ENCODE measurements at places on chromosomes 13 and 19.
A peak's percentile ranks its signal among the peaks of the same experiment; 100 is the strongest.

DNA sequence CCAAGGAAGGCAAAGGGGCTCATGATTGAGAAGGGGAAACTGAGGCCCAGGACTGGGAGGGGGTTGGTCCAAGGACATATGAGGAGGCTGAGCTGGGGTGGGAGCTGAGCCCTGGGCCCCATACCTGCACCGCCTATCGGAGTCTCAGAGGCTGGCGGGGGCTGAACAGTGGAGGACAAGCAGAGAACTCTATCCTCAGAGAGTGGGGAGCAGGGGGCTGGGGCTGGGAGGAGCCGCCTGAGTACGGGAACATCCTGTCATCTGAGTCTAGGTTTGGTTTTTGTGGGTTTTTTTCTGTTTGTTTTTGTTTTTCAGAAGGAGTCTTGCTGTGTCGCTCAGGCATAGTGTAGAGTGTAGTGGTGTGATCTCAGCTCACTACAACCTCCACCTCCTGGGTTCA lies 6.2 kb downstream of the ARRDC2 start:
- no peak for DNase-seq

GRCh38 chr19:50320051-50320450 lies 9.1 kb downstream of the KCNC3 start:
- no peak for DNase-seq

DNA sequence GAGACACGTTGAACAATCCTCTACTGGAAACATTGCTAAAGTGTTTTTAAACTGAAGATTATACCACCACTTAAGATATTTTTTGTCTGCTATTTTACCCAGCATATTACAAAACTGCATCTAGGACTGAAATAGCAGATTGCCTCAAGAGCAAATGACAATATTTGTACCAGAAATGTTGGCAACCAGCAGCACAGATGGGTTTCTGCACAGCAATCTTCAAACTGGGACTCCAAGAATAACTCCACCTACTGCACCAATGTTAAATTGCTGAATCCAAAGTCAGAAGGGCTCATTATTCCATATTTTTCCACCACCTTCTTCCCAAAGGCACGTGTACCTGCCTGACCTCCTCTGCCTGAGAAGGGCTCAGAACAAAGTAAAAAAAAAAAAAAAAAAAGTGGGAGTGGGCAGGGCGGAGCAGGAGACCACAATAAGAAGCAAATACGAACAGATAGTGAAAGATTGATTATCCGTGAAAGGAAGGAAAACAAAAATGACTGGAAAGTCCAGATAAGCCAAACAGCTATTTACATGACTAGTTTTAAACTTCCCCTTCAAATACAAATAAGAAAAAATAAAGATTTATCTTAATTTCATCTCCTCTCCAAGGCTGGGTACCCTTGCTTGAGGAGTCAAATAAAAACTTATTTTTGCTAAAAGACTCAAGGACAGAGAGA lies 79.4 kb downstream of the FOXO1 start:
- DNase-seq = no peak

DNA sequence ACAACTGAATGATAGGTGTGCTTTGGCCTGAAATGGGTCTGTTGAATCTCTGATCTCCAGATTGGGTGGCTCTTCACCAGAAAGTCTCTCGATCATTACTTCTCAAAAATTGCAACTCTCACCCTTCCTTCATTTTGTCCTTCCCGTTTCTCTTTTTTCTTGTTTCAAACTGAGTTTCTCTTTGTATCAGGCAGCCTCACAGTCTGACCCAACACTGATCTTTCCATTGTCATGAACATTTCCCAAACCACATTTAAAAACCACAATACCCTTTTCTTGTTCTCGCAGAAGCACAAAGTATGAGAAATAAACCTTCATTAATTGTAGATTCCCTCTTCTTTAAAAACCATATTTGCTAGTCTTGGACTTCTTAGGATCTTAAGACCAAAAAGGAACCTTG lies 33.6 kb upstream of the HMGB1 start:
- no peak for DNase-seq

GRCh38 chr13:95192998-95193397 lies 108.3 kb downstream of the ABCC4 start:
- DNase-seq = no peak

- DNase-seq = no peak
Observed at GRCh38 chr13:49954674-49955455, 18.7 kb upstream of the SPRYD7 start.

- no peak for DNase-seq
Observed at GRCh38 chr13:24642219-24642618, 38.0 kb upstream of the ATP12A start.

GRCh38 chr19:17455308-17456123 lies 5.2 kb downstream of the NXNL1 start:
- no peak for DNase-seq

DNA sequence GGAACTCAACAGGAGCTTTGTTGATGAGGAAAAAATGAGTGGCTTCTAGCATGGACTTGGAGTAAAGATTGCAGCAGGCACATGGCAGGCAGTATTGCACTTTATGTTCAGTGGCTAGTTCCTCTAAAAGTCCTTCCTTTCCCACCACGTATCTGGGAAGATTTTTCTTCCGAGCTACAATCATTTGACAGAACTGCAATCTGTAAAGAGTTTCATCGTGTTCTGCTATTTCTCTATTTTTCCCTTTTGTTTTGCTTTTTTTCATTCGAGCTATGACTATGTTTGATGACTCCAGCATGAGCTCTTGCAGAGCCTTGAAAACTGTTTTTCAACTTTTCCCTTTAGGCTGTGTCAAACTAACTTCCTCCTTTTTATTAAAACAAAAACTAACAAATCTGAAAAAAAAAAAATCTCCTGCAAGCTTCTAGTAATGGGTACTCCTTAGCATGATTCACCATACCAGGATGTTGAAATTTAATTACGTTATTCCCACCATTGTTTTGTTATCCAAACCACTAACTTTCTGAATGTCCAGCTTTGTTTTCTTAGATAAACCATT lies 12.3 kb downstream of the CLDN10 start:
- DNase-seq = no peak

- no peak for DNase-seq
Observed at GRCh38 chr13:99873141-99873540, 98.4 kb downstream of the ZIC5 start.

DNA sequence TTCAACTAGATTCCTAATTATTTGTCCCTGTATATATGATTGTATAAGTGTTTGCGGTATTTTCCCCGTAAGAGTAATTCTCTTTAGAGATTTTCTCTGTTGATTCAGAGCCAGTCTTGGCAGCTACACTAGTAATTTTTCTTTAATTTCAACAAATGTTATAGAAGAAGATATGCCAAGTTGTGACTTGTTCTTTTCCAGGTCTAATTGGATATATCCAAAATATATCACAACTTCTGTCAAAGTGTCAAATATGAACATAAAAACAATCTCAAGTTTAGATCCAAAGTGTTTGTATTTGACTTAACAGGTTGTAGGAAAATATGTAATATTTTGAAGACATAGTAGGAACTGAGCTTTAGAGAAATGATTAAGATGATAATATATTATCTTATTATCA lies 733.9 kb upstream of the SLITRK5 start:
- DNase-seq = no peak

GRCh38 chr13:21620861-21621260 lies 16.9 kb upstream of the MICU2 start:
- DNase-seq = no peak

GRCh38 chr13:29239653-29240525 lies 355.6 kb downstream of the SLC7A1 start:
- DNase-seq = no peak

- peak; percentile 45 for DNase-seq
Observed at GRCh38 chr19:13963603-13964105, 11.3 kb downstream of the DCAF15 start.

DNA sequence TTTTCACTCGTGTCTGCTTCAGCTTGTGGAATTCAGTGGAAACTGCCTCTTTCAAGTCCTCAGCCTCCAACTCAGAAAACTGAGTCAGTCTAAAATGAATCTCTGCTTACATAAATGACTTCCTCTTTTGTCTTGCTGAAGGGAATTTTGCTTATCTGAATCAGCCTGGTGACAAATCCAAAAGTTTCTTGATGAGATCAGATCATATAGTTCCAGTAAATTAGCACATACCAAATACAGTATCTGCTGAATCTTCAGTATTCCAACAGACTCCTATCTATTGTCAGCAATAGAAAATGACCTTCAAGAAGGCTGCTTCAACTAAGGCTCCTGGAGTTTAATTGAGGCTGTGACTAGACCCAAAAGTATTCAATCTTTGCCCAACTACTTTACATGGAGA lies 290.0 kb downstream of the MZT1 start:
- DNase-seq = no peak

DNA sequence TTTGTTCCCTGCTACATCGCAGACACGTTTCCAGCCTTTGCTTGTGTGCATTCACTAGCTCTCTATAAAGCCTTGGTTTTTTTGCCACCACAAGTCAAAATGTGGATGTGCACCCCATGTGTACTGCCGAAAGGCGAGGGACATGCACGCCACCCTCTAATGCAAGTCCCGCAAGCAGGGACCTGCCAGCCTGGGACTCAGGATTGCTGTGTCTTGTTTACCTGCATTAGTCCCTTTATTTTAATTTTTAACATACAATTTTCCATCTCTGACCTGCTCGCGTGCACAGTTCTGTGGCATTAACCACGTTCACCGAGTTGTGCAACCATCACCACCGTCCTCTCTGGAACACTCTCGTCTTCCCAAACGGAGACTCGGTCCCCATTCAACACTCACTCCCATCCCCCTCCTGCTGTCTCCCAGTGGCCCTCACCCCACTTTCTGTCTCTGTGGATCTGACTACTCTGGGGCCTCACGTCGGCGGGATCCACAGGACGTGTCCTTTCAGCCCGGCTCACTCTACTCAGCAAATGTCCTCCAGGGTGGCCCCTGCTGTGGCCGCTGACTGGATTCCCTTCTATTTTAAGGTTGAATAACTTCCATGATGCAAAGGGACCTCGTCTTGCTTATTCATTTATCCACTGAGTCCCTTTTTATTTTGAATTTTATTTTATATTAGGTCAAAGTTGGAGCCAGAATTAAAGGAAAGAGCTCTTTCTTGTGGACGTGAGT lies 58.4 kb downstream of the RASA3 start:
- no peak for DNase-seq

- DNase-seq = no peak
Observed at GRCh38 chr19:56670961-56671612, 470 bp downstream of the ZNF835 start.

DNA sequence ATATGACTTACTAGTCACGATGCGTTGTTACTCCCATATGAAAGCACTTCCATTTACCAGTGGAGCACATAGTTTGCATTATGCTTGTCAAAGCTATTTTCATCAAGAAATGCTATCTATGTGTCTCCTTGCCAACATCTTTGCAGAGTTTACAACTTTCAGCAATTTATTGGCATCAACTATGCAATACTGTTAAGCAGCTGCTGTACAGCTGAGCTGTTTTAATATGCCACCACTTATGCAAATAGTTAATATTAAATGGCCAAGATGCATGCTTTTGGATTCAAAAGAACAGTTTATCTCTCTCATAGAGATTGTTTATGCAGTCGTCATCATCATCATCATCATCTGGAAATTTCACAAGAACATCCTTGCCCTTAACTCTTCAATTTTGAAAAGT lies 67.9 kb upstream of the KLF5 start:
- DNase-seq = no peak

- DNase-seq = no peak
Observed at GRCh38 chr13:59901191-59901590, 262.5 kb downstream of the DIAPH3 start.

- DNase-seq = no peak
Observed at GRCh38 chr13:102089177-102089576, 312.7 kb downstream of the FGF14 start.

GRCh38 chr19:35031072-35031881 lies 1.0 kb downstream of the SCN1B start:
- DNase-seq = peak; percentile 61

DNA sequence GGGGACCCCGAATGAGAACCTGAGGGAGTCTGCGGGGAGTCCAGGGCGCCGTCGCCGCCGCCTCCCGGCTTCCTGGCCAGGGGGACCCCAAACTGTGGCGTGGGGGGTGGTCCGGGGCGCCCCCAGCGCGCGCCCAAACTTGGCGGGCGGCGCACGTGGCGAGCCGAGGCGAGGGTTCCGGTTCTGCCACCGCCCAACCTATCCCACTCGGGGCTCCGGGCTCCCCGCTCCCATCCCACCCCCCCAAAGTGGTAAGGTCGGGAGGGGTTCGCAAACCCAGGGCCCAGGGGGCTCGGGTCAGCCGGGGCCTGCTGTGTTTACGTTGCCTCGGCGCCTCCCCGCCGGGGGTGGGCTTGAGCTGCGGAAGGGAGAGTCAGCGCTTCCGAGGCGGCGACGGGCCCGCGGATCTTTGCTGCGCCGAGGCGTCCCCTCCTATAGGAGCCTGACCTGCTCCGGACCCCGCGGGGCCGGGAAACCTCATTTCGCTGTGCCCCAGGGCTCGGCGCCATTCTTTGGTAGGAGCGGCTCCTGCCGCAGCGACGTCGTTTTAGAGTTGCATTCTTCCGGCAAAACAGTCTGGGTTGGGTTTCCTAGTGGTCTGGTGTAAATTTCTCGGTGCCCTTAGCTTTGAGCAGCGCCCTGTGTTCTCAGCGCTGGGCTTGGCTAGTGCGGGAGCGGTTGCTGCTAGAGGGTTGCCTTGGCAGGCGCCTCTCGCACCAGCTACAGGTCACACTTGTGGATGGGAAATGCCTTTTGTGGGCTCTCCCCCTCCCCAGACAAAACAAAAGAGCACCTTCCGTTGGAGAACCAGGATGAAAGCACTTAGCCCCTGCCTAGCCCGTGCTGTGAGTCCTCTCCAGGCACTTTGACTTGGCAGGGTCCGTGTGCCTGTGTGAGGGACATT lies 1.2 kb downstream of the DAZAP1 start:
- peak; percentile 71 for DNase-seq

DNA sequence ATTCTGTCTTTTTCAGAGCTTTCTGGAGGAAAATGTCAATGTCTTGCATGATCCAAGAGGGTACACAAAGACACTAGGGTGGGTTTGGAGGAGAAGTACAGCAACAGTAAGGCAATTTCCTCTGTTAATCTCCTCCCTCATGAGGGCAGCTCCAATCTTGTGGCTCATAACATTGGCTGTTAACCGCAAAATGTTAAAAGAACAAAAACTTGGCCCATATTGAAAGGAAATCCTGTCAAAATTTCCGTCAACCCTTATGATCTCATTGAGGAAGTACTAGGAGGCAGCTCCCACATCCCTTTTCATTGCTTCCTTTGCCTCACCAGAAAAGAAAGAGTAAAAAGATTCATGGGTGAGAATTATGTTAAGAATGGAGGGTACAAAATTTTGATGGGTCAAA lies 11.6 kb downstream of the OXGR1 start:
- DNase-seq = no peak

DNA sequence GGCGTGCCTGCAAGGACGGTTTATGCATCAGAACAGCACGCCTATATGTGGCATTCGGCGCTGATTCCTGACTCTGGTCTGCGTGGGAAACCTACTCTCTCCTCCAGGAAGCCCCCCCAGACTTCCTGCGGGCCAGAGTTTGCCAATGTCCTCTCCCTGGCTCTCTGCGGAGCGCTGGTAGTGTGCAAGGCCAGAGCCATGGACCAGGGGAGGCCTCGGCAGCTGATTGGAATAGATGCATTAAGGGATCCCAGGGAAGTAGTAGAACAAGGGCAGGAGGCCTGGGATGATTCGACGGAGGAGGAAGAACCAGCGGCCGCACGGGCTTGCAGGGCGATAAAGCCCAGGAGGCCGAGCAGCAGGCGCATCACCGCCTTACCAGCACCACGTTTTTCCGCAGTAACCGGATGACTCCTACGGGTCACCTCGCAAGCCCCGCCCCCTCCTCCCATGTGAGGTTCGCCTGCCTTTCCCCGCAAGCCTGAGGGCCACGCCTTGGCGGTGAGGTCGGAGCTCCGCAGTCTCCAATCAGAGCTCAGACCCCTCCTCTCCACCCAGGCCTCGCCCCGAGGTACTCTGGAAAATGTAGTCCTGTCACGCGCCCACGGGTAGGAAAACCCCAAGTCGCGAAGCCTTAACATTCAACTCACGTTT lies 5.0 kb downstream of the CLEC11A start:
- peak; percentile 95 for DNase-seq

Measured in glutamatergic neuron (in vitro differentiated cells).